ENCODE measurements at places on chromosomes 7 and 10. TPM values are rescaled to one million over a fixed set of nuclear protein-coding genes. Genes with fewer than 3 reads are reported as not detected.

DNA sequence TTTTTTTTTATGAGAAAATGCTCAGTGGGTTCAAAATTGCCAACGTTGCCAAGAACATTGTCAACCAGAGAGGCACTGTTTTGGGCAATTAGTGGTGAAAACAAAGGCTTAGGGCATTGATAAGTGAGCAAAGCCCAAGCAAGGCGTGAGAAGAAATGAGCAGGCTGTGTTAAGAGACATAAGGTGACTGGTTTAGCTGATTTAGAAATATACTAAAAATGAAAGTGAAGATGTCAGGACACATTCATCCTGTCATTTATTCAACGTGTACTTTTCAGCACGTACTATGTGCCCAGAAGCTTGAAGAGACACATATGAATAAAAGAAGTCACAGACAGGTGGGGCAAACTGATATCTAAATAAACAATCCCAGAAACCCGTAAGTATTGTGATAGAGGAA is 31.8 kb downstream of the AOAH start:
- no peaks in the 10 kb centered on the region for H3K4me1 ChIP-seq
- H3K36me3 ChIP-seq, result no peaks in the 10 kb centered on the region
- no peak for DNase-seq
- H3K27me3 ChIP-seq, result no peaks in the 10 kb centered on the region

FGFBP3 gene
- total RNA-seq, result 0.77 TPM

FAM171A1 gene
- total RNA-seq, result 14.0 TPM

- H3K4me3 ChIP-seq, result no peak overlapping the region
- H3K27me3 ChIP-seq, result no peaks in the 10 kb centered on the region
- no peaks in the 10 kb centered on the region for H3K4me1 ChIP-seq
- no peaks in the 10 kb centered on the region for H3K36me3 ChIP-seq
- DNase-seq, result no peak
- H3K27ac ChIP-seq, result no peak overlapping the region
Observed at GRCh38 chr10:52454491-52454890, 140.4 kb downstream of the DKK1 start.

DNA sequence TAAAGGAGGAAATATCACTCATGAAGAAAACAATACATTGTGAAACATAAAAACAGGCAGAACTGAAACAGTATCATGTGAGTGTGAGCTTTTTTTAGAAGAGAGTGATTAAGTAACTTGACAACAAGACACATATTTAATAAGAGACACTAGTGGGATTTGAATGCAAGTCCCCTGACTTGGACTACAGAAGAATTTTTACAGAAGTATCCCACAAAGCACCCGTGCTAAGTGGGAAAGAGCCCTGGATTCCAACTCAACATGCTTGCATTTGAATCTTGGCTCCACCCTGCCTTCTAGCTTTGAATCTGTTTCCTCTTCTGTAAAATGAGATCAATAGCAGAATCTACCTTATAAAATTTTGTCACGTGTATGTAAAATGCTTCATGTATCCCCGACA is 166.2 kb downstream of the ZNF365 start:
- peaks cover 6% of the 10 kb centered on the region for H3K4me1 ChIP-seq
- no peak for DNase-seq
- no peak overlapping the region for H3K27ac ChIP-seq

GRCh38 chr7:9505516-9505915 is 1072.1 kb downstream of the NXPH1 start:
- DNase-seq, result no peak
- no peak overlapping the region for H3K27ac ChIP-seq
- no peaks in the 10 kb centered on the region for H3K4me1 ChIP-seq
- H3K27me3 ChIP-seq, result no peaks in the 10 kb centered on the region
- H3K4me3 ChIP-seq, result no peak overlapping the region

DNA sequence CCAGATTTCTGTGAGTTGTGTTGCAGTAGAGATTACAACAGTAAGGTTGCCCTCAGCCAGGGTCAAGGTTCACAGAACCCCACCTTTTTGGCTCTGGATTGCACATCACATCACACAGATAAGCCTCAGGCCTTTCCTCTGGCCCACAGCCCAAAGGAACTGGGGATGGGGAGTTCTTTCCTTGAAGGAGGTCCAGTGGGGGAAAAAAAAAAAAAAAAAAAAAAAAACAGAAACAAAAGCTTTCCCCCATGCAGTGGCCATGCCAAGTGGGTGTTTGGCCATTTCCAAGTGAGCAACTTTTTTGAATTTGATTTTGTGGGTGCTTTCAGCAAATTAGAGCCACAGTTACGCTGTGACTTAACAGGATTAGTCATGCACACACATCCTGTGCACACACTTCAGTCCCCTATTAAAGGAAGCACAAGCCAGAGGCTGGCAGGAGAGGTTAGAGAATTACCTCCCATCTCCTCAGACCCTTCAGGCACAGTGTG is 79.3 kb upstream of the NANOS1 start:
- H3K36me3 ChIP-seq, result no peaks in the 10 kb centered on the region
- H3K27ac ChIP-seq, result no peak overlapping the region
- no peak overlapping the region for H3K4me3 ChIP-seq
- no peaks in the 10 kb centered on the region for H3K27me3 ChIP-seq
